ENCODE measurements at places on chromosomes 6 and 20.

DNA sequence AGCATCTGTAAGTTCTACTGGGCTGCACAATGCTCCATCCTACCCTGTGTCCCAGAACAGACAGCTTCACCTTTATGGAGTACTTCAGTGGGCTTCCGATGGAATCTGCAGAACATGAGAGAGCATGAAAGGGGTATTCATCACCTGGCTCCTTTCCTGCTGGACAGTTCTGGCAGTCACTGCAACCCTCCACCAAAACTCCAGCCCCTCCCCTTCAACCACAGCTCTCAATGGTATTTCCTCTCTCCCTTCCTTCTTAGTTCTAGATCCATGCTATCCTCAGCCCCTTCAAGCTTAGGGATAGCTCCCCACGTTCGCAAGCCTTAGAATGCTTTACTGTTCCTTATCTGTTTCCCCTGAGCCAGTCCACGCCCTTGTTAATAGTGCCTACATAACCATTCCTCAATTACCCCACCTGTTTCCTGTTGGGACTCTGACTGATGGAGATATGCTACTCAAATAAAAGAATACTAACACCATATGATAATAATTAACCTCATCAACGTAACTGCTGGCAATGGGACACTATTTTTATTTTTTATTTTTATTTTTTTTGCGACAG lies 26.8 kb downstream of the TRAM2 start:
- no peak for DNase-seq

DNA sequence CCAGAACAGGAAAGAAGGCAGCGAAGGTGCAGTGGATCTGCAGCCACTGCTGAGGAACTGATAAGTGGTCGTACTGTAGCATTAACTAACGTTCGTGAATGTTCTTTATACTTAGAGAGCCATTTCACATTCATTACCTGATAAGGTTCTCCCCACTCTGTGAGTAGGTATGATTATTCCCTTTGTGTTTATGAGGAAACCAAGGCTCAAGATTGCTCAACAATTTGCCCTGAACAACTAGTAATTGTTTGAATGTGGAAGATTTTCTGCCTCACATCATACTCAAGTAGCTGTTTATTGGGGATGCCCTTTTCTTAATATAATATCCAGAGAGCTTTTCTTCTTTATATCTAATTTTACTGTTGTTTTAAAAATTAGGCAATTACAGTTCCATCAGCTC lies 24.9 kb upstream of the ELOVL5 start:
- no peak for DNase-seq

DNA sequence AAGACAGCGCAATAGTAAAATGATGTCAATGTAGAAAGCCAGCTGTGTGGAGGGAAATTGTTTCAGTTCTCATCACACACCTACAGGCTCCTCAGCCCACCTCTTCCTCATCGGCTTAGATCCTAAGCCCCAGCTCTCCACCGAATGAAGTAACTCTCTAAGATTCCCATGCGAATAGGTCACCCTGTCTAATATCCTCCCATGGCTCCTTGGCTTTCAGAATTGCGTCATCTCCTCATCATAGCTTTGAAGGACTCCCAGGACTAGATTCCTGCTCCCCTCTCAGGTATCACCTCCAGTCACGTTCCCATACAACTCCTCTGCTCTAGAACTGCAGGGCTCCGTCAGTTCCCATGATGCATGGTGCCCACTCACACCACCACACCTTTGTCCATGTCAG lies 16.2 kb upstream of the SLC22A16 start:
- DNase-seq = no peak

GRCh38 chr20:25148982-25149846 lies 46.3 kb upstream of the ENTPD6 start:
- DNase-seq = no peak
